Lung (tissue), 17 donors: ENCODE measurements at places on chromosomes 1 and 21. TPM values are rescaled to one million over a fixed set of nuclear protein-coding genes. Genes with fewer than 3 reads are reported as not detected.

- no peaks in the 10 kb centered on the region for H3K27me3 ChIP-seq
- peaks cover 33% of the 10 kb centered on the region for H3K4me1 ChIP-seq
- peak overlapping the region; percentile 82 for H3K27ac ChIP-seq
Observed at GRCh38 chr1:156659988-156660751, 17.0 kb downstream of the NES start.

- DNase-seq: peak; percentile 41
- no peaks in the 10 kb centered on the region for H3K27me3 ChIP-seq
- no peak overlapping the region for H3K4me3 ChIP-seq
- peaks cover 2% of the 10 kb centered on the region for H3K4me1 ChIP-seq
- no peaks in the 10 kb centered on the region for H3K36me3 ChIP-seq
Observed at GRCh38 chr1:234495231-234495990, 16.4 kb upstream of the TARBP1 start.

DNA sequence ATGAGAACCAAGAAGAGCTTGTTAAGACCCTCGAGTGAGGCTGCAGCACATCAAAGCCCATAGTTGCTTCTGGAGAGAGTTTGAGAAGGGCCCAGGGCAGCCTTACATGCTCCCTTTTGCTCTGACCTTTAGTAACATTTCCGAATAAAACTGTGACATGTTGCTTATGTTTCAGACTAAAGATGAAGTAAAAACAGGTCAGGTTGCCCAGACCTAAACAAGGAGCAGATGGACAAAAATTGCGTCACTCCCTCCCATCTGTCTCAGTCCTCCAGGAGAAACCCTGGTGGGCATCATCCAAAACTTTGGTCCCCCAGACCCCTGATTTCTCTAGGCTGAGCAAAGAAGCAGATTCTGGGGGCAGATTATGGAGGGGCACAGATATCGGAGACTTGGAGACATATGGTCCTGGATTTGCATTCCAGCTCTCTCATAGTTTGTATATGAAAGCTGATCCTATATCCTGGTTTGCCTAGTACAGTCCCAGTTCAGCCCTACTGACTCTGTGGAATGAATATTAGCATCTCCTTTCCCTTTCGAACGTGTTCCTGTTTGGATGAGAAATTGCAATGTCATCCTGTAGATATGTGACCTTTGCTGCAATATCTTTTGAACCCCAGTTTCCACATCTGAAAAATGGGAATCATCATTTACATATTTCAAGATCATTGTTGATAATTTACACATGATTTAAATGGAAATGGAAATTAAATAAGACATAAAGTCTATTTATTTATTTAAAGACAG is 304.9 kb upstream of the USP24 start:
- no peaks in the 10 kb centered on the region for H3K4me1 ChIP-seq
- no peak overlapping the region for H3K27ac ChIP-seq
- DNase-seq: no peak
- H3K27me3 ChIP-seq: no peaks in the 10 kb centered on the region
- no peak overlapping the region for H3K4me3 ChIP-seq

- H3K36me3 ChIP-seq: no peaks in the 10 kb centered on the region
- no peaks in the 10 kb centered on the region for H3K4me1 ChIP-seq
- H3K4me3 ChIP-seq: no peak overlapping the region
- DNase-seq: no peak
- H3K27me3 ChIP-seq: peaks cover 11% of the 10 kb centered on the region
Observed at GRCh38 chr1:54784066-54784465, 17.1 kb downstream of the TTC22 start.

DNA sequence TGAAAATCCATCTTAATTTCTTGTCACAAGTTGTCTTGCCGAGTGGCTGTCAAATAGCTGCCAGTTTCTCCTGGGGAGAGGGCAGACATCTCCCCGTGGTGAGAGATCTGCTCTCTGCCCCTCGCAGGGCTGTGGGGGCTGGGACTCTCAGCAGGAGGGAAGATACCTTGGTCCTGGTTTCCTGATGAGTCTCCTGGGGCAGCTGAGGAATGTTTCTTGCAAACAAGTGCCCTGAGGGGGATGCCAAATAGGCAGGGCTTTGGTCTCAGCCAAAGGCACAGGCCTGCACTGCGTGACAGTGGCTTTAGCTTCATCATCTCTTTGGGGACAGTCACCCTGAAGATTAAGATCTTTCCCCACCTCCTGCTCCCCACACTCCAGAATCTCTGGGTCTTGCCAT is 40.9 kb downstream of the SYT6 start:
- H3K4me3 ChIP-seq: no peak overlapping the region
- no peaks in the 10 kb centered on the region for H3K27me3 ChIP-seq
- no peaks in the 10 kb centered on the region for H3K36me3 ChIP-seq
- no peak overlapping the region for H3K27ac ChIP-seq
- DNase-seq: no peak

DNA sequence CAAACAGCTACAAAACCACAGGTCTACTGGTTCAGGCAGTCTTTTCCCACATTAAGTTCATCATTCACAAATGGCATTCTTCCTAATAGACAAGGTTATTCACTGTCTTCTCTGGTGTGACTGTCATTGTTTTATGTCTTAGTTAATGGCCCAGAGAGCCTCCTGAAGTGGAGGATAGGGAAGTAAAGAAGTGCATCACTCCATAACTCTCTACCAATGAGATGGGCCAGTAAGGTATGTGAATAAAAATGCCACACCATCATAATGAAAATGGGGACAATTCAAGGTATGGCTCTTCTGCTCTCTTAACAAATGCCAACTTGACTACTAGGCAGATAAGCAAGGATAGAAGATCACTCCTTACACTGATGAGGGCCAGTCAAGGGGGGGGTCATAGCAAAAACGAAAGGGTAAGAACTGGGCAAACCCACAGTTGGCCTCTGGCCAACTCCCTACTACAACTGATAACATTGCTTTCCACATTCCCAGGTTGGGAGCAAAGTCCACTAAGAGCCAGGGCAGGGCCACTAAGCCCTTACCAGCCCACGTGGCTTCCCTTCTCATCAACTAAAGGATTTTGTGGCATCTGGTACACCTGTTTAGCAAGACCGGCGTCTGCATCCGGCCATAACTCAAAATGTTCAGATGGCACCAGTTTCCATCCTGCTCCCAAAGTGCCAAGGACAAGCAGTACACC is 10.0 kb downstream of the PABPC4 start:
- peaks cover 81% of the 10 kb centered on the region for H3K36me3 ChIP-seq
- peak; percentile 18 for DNase-seq
- no peaks in the 10 kb centered on the region for H3K4me1 ChIP-seq
- no peak overlapping the region for H3K27ac ChIP-seq
- no peaks in the 10 kb centered on the region for H3K27me3 ChIP-seq

GRCh38 chr1:46343705-46344104 is 3.1 kb downstream of the NSUN4 start:
- H3K27me3 ChIP-seq: no peaks in the 10 kb centered on the region
- peaks cover 11% of the 10 kb centered on the region for H3K36me3 ChIP-seq
- H3K27ac ChIP-seq: no peak overlapping the region
- DNase-seq: no peak
- no peak overlapping the region for H3K4me3 ChIP-seq

DNA sequence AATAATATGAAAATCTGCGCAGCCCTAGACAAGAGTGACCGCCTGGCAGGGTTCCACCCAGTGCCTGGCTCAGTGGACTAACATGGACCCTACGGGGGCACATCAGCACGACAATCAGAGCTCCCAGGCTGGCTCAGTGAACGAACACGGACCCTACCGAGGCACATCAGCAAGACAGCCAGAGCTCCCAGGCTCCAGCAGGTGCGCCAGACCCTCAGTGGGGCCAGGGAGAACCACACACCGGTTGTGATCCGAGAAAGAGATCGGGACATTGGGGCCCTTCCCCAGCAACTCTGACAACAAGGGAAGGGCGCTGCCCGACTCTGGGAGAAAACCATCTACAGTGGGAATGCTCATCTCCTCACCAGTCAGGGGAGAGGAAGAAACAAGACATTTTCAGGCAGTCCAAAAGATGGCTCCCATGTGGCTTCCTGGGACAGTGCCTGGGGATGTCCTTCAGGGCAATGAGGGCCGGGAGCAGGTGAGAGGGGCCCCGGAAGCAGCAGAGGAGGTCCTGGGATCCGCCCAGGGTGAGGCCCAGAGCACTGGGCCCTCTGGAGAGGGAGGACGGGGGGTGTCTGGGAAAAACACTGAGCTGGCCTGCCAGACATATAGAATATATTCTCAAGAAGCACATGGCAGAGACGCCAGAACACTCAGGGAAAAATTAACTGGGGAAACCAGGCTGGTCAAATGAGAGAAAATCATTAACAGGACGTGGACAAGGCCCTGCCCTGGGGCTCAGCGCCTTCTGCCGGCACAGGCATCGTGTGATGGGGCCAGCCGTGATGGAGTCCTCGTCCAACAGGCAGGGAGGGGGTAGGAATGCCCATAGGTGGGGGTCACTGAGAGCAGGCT is 4.8 kb downstream of the ARHGEF16 start:
- no peak overlapping the region for H3K4me3 ChIP-seq
- no peak overlapping the region for H3K27ac ChIP-seq
- no peaks in the 10 kb centered on the region for H3K4me1 ChIP-seq
- no peaks in the 10 kb centered on the region for H3K27me3 ChIP-seq
- no peaks in the 10 kb centered on the region for H3K36me3 ChIP-seq
- DNase-seq: no peak

DNA sequence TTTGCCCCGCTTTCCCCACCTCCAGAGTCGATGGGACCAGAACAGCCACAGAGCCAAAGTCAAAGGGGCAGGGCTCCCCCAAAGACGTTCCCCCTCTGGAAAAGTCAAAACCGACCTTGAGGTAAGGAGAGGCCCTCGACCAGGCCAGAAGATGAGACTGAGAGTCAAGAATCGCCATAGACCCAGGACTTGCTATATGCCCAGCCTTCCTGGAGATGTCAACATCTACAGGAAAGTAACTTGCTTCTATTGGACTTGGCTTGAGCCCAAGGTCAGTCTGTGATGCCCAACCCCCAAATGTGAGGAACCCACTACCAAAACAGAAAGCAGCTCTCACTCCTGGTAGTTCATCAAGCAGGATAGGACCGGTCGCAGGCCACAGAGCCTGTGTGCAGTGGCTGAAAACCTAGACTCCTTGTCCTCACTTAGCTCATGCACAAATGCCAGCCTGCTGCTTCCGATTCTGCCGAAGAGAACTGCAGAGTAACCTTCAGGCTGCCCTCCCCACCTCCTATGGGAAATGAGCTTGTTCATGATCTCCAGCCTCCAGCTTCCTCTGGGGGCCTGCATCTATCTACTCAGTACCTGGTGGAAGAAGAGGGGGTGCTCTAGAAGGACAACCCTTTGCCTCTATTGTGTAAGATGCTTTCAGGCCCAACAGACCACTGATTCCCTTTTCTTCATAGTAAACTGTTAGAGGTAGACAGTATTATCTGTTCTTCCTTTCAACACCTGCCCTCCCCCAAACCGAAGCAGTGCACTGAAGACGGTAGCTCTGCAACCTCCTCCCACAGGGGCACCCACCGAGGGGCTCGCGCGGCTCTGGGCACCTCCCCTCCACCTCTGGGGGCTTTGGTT is 1.4 kb downstream of the ACOT7 start:
- H3K27me3 ChIP-seq: no peaks in the 10 kb centered on the region
- peak overlapping the region; percentile 73 for H3K4me3 ChIP-seq
- H3K36me3 ChIP-seq: no peaks in the 10 kb centered on the region
- peaks cover 4% of the 10 kb centered on the region for H3K4me1 ChIP-seq
- DNase-seq: no peak

DNA sequence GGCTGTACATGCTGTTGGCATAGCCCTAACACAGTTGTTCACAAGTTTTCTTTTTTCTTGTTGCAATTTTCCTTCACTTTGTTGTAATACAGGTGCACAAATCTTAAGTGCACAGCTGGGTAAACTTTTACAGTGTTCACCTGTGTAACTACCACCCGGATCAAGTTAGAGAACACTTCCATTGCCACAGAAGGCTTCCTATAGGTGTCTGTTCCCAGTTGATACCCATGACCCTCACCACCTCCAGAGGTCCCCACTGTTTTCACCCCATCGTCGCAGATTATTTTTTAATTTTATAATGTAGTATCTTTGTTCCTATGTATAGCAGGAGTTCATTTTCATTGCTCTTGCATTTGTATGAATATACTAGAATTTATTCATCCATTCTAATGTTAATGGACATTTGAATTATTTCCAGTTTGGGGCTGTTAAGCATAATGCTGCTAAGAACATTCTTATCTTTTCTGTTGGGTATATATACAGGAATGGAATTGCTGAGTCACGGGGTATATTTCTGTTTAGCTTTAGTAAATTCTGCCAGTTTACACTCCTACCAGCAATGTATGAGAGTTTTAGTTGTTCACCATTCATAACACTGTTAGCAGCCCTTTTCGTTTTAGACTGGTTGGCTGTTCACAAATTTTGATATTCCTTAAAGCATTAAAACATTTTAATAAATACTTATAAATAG is 16.4 kb downstream of the SPRTN start:
- no peaks in the 10 kb centered on the region for H3K27me3 ChIP-seq
- H3K36me3 ChIP-seq: peaks cover 19% of the 10 kb centered on the region
- no peak for DNase-seq

- no peak for DNase-seq
- no peaks in the 10 kb centered on the region for H3K4me1 ChIP-seq
- no peak overlapping the region for H3K4me3 ChIP-seq
- H3K36me3 ChIP-seq: no peaks in the 10 kb centered on the region
- no peaks in the 10 kb centered on the region for H3K27me3 ChIP-seq
Observed at GRCh38 chr1:94608852-94609530, 67.4 kb upstream of the F3 start.

GRCh38 chr21:32482565-32483292 is 70.2 kb downstream of the EVA1C start:
- no peak overlapping the region for H3K27ac ChIP-seq
- H3K36me3 ChIP-seq: no peaks in the 10 kb centered on the region
- no peak for DNase-seq
- H3K27me3 ChIP-seq: no peaks in the 10 kb centered on the region

- no peak overlapping the region for H3K4me3 ChIP-seq
- no peaks in the 10 kb centered on the region for H3K36me3 ChIP-seq
- no peak overlapping the region for H3K27ac ChIP-seq
- H3K4me1 ChIP-seq: peaks cover 5% of the 10 kb centered on the region
Observed at GRCh38 chr21:27423038-27423437, 456.1 kb upstream of the ADAMTS5 start.

DNA sequence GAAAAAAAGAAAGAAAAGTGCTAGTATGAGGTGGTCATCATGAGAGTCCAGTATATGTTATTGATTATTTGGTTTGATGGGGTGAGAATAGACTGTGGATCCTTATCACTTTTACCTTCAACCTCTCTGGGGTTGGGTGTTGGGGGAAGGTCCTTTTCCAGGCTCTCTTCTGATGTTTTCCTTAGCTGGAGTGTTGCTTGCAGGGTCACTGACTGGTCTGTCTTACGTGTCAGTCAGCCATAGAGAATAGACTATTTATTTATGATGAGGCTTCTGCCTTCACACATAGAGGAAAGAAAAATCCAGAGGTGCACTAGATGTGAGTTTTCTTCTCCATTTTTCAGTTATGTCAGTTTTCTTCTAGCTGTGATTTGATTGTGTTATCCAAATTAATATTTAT is 36.5 kb downstream of the MAP3K21 start:
- H3K36me3 ChIP-seq: no peaks in the 10 kb centered on the region
- H3K4me3 ChIP-seq: no peak overlapping the region
- DNase-seq: no peak
- no peak overlapping the region for H3K27ac ChIP-seq
- no peaks in the 10 kb centered on the region for H3K27me3 ChIP-seq
- H3K4me1 ChIP-seq: no peaks in the 10 kb centered on the region

The PGLYRP3 gene
- not detected for total RNA-seq

The SPATA17 gene
- 10.1 TPM for total RNA-seq

The PROX1 gene
- total RNA-seq: 10.1 TPM

The CA6 gene
- total RNA-seq: not detected

The TMEM200B gene
- 10.5 TPM for total RNA-seq

The KRTAP21-2 gene
- total RNA-seq: not detected

The MPZ gene
- 5.1 TPM for total RNA-seq

The THEM5 gene
- not detected for total RNA-seq

The DPT gene
- 7.4 TPM for total RNA-seq

The SLC6A17 gene
- 0.03 TPM for total RNA-seq

The CCDC27 gene
- total RNA-seq: not detected

The VAMP3 gene
- 103 TPM for total RNA-seq
